ENCODE measurements at places on chromosomes 5 and 9.

DNA sequence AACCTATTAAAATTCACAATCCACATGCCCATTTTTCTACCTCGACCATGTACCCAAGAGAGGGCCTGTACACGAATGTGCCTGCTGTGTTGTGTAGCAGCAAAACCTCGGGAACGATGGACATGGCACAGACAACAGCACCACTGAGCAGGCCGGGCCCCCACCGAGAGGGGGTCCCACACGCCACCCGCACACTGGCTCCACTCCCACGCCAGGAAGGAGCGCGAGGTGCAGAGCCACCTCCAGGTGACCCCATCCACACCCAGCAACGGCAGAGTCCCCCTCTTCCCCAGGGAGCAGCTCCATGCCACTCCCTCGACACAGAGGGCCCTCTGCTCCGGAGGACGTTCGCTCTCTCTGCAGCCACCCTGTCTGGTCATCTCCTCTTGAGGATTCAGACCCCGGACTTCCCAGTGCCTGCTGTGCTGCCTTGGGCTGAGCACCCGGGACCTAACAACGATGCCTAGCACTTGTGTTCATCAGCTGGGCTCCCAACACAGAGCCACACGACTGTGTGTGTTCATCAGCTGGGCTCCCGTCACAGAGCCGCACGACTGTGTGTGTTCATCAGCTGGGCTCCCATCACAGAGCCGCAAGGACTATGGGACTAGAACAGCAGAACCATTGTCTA is 25.3 kb upstream of the ADAMTS2 start:
- no peak for DNase-seq

- no peak for DNase-seq
Observed at GRCh38 chr5:53501054-53501453, 20.6 kb downstream of the FST start.

GRCh38 chr9:93139365-93140182 is 5.5 kb upstream of the NINJ1 start:
- DNase-seq, result no peak

DNA sequence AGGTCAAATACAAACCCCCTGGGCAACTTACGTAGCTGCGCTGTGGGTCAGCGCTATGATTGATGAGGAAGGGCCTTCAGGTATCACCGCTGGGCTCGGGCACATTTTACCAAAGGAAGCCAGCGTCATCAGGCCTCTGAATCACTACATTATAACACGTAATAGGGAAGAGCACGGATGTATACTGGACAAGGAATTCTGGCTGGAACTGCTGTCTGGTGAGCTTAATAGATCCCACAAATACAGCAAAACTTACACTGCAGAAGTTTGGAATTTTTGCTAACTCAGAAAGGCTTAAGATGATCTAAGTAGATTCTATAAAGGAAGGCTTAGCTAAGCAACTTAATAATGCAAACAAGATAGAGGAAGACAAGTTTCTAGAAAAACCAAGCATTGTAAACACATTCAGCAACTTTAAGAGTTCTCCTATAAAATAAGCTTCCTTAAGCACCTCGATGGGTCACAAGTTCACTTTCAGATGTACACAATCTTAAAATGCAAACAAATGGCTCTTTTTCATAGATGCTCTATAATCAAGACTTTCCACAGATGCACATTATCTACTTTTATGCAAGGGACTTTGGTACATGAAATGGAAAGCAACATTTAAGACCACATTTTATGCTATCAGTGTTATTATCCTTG is 360.1 kb upstream of the PANK3 start:
- no peak for DNase-seq

- no peak for DNase-seq
Observed at GRCh38 chr5:669111-669841, 23.9 kb downstream of the TPPP start.

GRCh38 chr9:131436376-131436775 is 42.5 kb downstream of the PRRC2B start:
- no peak for DNase-seq

- DNase-seq, result no peak
Observed at GRCh38 chr5:13354611-13355010, 589.9 kb downstream of the DNAH5 start.

DNA sequence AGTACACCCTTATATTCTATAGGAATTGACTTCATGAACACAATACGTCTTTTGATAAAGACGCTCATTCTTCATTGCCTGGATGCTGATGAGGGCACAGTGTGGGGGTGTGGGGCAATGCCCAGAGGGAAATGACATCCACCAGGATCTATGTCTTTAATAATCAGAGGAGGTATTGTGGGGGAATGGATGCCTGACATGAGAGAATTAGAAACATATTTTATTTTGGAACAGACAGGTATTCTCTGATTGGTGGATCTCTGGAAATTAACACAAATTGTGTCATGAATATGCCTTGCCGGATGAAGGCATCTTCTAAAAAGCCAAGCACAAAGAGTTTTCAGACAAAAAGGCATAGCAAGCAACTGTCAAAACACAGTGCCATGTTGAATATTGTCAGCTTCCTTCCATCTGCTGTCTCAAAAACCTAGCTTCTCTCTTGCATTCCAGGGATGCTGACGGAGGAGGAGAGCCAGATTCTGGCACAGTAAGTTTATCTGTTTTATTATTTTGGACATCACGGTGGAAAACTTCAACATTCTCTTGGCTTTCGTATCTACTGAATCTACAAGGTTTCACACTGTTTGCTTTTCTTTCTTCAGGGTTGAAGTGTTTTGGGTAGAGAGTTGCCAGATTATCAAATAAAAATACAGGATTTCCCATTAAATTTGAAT is 3.9 kb upstream of the C5orf58 start:
- no peak for DNase-seq

GRCh38 chr9:135512241-135512603 is 9.0 kb upstream of the LCN1 start:
- no peak for DNase-seq

DNA sequence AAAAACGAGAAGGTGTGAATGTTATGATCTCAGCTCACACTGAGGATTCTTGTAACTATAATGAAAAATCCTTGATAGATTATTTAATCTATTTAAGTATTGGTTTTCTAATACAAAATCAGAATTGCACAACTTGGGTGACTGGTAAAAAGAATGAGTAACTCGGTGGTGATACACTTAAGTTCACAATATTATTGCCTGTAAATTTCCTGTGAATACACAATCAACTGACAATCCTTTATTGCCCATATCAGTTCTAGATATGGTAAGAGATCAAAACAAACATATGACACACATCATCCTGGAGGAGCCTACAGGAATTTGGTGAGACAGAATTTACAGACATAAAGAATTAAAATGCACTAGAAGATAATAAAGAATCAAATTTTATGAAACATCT is 14.1 kb upstream of the LURAP1L start:
- no peak for DNase-seq

GRCh38 chr5:37571985-37572384 is 192.9 kb downstream of the WDR70 start:
- no peak for DNase-seq

- no peak for DNase-seq
Observed at GRCh38 chr9:94664801-94665200, 25.5 kb upstream of the FBP1 start.

DNA sequence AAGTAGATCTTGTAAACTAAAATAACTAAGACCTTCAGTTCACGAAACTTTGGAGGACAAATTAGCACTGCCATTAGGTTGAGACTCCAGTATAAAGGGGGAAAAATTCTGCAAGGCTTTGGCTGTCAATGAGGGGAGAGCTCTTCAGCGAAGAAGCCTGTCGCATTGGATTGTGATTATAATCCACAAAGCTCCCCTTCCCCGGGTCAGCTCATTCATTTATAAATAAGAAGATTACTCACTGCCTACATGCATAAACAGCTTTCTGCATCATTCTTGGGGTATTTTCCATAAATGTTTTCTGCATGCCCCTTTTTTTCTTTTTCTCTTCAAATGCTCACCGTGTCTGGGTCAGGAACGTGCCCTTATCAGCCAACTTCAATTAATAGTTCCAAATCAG is 196.7 kb downstream of the EBF1 start:
- DNase-seq, result no peak

GRCh38 chr5:165874851-165875250 is 2369.4 kb downstream of the MAT2B start:
- no peak for DNase-seq

GRCh38 chr9:72656021-72656420 is 134.6 kb downstream of the TMC1 start:
- no peak for DNase-seq

- no peak for DNase-seq
Observed at GRCh38 chr5:139306628-139307379, 13.3 kb downstream of the MATR3 start.

- no peak for DNase-seq
Observed at GRCh38 chr5:123351240-123351639, 72.0 kb downstream of the CEP120 start.

DNA sequence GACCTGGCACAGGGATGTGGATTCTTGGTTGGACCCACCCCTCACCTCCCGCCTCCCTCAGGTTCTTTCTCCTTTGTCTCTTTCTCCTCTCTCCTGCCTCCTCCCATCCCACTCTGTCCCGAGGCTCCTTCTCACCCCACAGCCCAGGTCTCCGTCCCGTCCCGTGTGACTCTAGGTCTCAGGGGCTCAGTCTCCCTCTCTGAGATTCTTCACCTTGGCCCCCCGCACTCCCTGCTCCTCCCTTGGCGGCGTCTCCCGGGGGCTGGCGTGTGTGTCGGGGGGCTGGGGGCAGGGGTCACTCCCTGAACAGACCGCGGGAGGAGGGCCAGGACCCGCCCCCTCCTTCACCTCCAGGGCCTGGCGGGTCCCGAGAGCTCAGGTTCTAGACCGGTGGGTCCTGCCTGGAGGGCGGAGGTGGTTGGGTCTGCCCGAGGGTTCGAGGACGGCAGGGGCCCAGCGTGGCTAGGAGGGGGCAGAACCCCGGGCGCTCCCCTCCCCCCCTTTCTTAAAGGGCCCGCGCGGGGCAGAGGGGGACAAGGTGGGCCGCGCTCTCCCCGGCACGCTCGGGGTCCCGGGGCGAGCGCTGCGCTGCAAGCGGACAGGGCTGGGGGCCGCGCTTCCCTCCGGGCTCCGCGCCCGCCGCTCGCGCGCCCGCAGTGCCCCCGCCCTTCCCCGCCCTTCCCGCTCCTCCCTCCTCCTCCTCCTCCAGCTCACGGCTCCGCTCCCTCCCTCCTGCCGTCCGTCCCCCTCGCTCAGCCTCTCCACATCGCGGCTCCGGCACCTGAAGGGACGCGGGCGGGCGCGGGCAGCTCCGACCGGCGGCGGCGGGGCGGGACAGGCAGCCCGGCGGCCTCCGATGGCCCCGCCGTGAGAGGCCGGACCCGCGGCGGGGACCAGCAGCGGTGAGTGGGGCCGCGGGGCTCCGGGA is at the start of gene PSD2:
PSD2 (plus strand) TSS at position 735 of the 928 bp plus-strand sequence. CDS start 13,633 bp downstream, outside the sequence.
- DNase-seq, result no peak

GRCh38 chr9:121996783-121997182 is 96.3 kb downstream of the TTLL11 start:
- DNase-seq, result no peak

DNA sequence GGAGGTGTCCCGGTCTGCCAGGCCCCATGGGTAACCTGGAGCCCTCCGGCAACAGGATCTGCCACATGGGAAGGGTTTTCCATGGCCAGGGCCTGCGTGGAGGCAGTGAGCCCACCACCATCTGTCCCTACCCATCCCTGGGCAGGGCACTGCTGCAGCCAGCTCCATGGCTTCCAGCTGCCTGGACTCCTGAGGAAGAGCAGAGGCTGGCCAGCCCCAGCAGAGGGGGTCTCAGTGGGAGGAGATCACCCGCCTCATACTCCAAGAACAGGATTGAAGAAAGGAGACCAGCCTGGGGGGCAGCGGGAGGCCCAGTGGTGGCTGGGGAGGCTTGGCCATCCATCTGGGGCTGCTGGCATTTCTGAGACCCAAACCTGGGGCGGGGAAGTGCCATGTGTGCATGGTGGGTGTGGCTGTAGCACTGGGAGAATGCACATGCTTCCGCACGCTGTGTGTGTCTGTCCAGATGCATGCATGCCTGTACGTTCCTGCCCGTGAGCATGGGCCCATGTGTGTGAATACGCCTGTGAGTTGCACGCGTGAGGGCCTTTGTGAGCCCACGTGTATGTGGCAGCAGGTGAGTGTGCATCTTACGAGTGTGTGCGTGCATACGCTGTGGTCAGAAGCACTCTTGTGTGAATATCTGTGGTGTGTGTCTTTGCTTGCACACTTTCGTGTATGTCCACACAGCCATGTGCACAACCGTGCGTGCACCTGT is 78.5 kb downstream of the LMX1B start:
- DNase-seq, result no peak

All from DMS153 (cell line).